Activated T-helper 1 cell treated with anti-CD3 and anti-CD28 coated beads, Interleukin-2, amount 50 U/mL, for 16 hours (primary cell): ENCODE measurements at places on chromosomes 7 and 10.

- peak; percentile 33 for DNase-seq
Measured at GRCh38 chr10:114544045-114544659, 113.9 kb downstream of the ABLIM1 start.

DNA sequence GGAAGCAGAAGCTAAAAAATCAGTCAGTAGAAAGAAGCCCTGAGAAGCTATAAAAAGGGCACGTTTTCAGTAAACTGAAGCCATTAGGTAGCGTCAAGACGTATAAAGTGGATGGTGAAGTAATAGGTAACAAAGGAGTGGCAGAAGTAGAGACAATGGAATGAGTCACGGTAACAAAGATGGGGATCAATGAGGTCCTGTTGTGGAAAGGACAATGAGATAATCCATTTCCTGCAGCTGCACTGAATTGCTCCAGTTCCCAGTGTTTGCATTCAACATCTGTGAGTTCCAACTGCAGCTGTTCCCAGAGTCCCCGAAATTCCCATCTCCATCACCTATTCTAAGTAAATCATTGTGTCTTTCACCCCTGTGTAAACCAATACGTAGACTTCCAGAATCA is 4.8 kb upstream of the HYCC1 start:
- no peak for DNase-seq

DNA sequence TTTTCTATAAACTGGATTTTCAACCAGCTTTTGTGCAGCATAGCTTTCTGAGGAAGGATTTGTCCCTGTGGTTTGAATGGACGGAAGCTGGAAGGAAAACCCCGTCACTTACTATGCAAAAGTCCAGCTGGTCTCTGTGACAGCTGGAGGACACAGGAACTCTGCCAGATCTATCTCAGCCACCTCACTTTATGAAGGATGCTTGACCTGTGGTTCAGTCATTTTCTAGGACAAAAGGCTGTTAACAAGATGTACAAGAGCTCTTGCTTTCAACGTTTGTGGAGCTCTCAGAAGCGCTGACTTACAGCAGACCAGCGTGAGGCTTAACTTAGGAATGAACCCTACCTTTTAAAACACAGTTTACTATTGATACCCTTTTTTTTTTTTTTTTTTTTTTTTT is 90.8 kb downstream of the CREM start:
- DNase-seq: no peak

DNA sequence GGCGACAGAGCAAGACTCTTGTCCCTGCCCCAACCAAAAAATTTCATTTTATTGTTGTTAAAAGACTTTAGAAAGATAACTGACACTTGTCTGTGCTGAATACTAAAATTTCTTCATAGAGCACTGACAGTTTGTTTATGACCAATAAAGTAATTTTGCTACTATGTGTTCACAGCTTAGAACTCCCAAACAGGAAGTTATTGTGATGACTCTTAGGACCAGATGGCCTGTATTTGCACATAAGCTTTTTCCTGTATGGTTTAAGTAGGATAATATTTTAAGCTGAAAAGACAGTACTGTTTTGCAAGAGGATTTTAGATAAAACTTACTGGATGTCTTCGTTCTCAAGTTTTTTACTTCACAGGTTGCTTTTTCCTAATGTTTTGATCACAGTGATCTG is 80.7 kb downstream of the MMRN2 start:
- no peak for DNase-seq

GRCh38 chr7:102874166-102874829 is 38.5 kb upstream of the LRRC17 start:
- DNase-seq: no peak

GRCh38 chr7:7504910-7505704 is 30.6 kb downstream of the COL28A1 start:
- DNase-seq: no peak

DNA sequence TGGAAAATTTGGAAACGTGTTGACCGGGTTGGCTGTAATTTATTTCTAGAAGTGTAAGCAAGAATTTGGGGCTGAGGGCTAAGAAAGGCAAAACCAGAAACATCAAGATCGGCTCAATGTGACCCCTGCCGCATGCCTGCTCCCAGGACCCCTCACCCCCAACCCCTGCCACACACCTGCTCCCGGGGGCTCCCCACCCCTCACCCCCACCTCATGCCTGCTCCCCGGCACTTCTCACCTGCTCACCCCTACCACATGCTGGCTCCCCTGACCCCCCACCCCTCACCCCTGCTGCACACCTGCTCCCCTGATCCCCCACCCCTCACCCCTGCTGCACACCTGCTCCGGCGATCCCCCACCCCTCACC is 19.0 kb upstream of the CFAP46 start:
- no peak for DNase-seq

DNA sequence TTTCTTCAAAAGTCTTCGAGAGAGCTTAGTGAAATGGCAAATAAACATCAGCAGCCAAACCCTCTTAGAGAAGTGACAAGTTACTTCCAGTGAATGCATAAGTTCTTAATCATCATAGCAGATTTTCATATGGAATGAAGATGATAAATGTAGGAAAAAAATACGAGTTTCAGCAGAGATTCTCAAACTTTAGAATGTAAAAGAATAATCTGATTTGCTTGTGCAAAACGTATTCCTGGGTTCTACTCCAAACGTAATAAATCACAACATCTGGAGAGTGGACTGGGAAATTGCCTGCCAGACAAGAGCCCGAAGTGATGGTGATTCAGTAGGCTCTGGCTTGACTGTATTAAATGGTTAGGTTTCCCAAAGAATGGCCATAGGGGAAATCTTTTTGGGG is 62.2 kb downstream of the AKR1E2 start:
- DNase-seq: no peak

DNA sequence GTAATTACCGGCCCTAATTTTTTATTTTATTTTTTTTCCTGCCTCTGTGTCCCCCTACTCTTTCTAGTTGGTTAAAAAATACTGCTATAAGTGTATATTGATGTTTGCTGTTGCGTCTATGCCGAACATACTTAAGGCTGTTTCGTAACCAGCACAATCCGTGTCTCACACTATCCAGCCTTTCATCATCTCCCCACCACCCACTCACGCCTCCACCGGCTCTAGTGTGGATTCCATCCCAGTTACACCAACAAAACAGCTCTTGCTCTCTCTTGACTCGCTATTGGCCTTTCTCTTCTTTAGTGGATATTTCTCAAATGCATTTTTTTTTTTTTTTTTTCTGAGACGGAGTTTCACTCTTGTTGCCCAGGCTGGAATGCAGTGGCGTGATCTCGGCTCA is 70.1 kb upstream of the CAMK1D start:
- DNase-seq: no peak

DNA sequence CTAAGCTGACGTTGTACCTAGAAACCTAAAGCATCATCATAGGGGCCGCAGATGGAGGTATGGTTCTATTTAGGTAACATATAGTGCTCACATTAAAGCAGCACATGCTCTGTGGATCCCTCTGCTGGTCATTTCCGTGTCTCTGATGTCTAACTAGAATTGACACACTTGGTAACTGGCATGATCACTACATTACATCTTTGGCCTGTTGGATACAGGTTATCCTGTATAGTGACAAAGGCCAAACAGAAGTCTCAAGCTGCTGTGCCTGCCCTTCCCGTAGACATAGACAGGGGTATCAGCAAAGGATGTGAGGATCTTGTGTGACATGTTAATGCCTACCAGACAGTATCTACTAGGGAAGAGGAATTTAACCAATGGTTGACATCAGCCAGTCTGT is 51.2 kb downstream of the KIF5B start:
- DNase-seq: no peak

GRCh38 chr10:101032637-101033224 is 1.7 kb downstream of the SFXN3 start:
- DNase-seq: peak; percentile 16

DNA sequence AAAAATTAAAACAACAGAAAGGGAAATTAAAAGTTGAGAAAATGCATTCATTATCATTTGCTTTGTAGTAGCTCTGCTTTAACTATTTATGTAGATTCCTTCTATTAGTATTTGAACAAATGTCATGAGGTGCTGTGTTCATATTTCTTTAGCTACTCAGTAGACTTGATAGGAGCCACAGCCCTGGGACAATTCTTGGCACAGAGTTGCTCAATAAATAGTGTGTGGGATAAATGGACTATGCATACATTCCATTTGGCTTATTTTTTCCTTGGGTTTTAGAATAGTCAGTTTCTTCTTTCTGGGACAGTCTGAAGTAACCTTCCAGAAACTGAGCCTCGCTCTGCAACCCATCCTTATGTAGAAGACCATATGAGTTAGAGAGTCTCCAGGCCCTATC is 13.4 kb downstream of the RPP30 start:
- DNase-seq: no peak

DNA sequence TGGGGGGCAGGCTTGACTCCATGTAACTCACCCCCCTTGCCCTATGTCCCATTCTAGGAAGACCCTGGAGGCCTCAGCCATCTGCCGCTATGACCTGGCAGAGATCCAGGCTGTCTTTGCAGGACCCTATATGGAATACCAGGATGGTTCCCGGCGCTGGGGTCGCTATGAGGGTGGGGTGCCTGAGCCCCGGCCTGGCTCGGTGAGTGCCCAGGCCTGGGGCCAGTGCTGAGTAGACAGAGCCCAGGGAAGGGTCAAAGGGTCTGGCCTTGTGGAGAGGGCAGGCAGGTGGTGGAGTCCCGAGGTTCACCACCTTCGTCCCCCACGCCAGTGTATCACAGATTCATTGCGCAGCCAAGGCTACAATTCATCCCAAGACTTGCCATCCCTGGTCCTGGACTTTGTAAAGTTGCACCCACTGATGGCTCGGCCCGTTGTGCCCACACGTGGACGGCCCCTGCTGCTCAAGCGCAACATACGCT is 7.5 kb downstream of the MRPL43 start:
- DNase-seq: no peak

GRCh38 chr7:36734731-36735130 is 10.4 kb upstream of the AOAH start:
- no peak for DNase-seq

GRCh38 chr7:37832194-37832593 is 16.2 kb upstream of the NME8 start:
- no peak for DNase-seq

DNA sequence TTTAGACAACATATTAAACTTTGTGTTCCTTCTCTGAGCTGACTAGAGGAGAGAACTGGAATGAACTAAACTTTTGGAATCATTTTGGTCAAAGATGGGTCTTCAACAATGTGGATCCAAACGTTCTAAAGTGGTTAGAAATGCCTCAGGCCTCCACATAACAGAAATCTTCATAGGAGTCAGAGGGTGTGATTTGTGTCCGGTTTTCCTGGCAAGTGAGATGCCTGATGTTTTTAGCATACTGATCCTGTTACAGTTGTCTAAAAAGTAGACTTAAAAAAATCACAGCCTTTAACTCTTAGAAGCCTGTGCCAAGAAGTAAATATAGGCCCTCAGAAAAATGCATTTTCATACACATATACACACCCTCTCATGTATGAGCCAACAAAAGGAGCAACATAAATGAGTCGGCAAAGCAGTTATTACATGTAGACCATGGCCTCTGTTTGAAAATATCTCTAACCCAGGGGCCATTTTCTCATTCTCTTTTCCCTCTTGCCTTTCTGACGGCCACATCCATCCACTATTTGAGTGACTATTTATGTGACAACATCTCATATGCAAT is 64.5 kb downstream of the ST7 start:
- no peak for DNase-seq

DNA sequence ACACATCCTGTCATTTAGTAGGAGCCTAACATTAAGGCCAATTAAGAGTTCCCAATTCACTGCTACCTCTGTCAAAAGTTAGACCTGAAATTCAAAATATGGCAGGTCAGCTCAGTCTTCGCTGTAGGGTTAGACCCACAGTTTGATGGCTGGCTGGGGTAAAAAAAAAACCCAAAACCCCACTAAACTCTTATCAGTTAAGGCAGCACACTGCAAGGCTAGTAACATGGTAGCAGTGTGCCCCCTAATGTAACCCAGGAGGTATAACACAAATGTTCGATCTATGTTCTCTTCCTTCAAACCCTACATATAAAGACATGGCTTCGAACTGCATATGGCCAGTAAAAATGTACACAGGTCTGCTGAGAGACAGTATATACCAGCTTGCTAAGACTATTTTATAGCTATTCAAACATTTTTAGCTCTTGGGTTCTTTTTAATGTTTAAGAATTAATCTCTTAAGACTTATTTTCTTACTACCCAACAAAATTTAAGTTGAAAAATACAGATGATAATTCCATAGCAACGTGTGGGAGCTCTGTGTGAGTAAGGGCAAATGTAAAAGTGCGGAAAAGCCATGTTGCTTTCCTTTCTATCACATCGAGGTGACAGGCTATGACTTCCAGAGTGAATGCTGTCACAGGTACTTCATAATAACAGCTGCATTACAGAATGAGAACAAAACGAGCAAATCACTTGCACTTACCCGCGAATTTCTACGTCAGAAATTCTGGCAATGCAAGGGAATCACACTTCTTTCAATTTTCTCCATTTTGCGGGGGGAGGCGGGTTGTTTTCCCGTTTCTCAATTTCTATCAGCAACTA is 168.4 kb upstream of the IMMP2L start:
- no peak for DNase-seq

DNA sequence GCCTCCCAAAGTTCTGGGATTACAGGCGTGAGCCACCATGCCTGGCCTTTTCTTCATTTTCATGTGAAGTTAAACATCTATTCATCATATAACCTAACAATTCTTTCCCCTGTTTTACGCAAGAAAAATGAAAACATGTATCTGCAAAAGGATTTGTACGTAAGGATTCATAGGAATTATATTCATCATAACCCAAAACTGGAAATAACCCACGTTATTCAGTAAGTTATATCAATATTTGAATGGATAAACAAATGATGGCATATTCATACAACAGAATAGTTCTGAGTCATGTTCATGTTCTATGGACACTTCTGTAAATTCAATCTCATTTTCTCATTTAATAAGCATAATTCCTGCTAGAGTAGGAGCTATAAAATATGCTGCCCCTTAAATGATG is 35.2 kb upstream of the CAV2 start:
- no peak for DNase-seq

DNA sequence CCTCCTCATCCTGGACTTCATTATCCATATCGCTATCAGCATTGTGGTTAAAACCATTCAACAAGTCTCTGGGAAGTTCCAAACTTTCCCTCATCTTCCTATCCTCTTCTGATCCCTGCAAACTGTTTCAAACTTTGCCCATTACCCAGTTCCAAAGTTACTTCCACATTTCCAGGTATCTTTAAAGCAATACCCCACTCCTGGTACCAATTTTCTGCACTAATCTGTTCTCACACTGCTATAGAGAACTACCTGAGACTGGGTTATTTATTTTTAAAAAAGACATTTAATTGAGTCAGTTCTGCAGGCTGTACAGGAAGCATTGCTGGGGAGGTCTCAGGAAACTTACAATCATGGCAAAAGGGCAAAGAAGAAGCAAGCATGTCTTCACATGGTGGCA is 147.3 kb downstream of the ARL4A start:
- no peak for DNase-seq

GRCh38 chr10:111128331-111129180 is 51.7 kb downstream of the ADRA2A start:
- DNase-seq: no peak

- no peak for DNase-seq
Measured at GRCh38 chr10:17671307-17671706, 27.4 kb downstream of the STAM start.

DNA sequence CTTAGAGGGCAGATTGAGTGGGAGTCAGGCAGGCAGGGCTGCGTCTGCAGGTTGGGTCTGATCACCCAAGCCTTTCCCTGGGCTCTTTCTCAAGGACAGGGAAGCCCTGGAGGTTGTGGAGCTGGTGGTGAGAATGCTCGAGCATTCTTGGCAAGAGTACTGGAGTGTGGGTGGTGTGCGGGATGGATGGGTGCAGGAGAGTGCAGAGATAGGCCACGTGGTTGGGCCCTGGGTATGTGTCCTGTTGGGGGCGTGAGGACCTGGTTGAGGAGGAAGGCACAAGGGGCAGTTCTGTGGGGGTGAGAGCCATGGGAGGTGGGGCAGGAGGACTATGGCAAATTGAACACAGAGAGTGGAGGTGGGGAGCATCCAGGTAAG is 135.9 kb downstream of the PTPN20 start:
- DNase-seq: no peak
